ENCODE measurements at places on chromosomes 2 and 18.

DNA sequence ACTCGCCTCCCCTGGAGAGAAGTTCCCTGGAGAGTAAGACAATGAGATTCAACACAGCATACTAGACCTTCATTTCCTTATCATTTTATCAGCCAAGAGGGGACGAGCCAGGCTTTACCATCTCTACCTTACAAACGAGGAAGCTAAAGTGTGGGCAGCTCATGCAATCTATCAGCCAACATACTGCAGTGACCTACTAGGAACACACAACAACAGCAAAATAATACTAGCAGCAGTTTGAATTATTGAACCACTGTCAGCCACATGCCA lies 60.0 kb upstream of the TEX51 start:
- DNase-seq: no peak

DNA sequence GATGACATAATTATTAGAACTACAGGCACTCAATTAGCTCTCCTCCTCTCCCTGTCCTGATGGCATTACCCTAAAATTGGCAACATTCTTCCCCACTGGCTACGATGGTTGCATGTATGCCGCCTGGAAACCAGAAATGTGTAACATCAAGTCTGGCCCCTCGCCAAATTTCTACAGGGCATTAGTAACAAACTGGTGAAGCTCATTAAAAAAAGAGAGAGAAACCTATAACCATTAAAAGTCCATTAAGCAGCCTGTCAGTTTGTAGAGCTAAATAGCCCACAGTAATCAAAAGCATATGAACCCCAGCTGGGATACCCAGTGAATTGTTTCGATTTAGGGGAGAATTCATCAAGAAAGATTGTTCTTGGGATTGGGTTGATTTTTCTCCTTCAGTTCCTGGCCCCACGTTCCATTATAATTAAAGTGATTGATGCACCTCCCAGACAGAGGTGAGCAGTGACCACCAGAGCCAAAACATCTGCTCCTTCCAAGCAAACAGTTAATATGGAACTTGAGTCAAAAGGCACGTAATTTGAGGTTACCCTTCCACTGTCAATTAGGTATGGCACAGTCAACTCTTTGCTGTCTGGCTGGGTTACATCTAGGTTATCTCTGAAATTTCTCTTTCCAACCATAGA lies 208.6 kb downstream of the C1D start:
- no peak for DNase-seq

- DNase-seq: no peak
Observed at GRCh38 chr2:108916796-108917421, 72.1 kb downstream of the EDAR start.

GRCh38 chr2:156147594-156148330 lies 184.8 kb downstream of the NR4A2 start:
- DNase-seq: no peak

- no peak for DNase-seq
Observed at GRCh38 chr18:45528712-45529336, 86.5 kb upstream of the SLC14A2 start.

- no peak for DNase-seq
Observed at GRCh38 chr2:121189011-121189410, 96.0 kb downstream of the TFCP2L1 start.

DNA sequence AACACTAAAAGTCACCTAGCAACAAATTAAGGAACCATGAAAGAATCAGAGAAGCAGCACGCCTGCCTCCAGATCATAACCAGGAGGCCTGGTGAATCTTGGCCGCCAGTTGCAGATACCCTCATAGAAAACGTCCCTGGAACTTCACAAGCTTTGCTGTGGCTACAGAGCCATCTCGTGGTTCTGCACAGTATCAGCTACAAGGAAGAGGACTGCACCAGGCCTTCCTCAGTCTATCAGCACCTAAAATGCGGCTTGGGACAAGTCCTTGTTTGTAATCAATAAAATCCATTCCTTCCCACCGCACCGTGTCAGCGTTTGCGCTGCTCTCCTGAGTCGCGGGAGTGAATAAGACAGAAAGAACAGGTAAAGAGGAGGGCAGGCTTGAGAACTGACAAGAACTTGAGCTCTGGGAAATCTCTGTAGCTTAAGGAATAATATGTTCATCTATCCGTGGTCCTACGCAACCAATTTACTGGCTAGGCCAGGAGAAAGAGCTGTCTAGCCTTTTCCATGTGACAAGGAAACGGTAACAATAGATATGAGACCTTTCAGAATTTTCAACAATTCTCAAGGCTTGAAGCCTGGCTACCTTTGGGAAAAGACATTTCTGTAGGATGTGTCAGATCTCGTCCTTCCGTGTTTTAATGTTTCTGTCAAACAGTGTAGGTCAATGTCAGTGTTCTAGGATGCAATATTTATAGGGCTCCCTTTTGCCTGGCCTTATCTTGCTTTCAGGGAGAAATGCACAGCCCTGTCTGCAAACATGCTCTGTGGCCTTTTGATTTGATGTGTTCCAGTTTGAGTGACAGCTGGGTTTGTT lies 128.5 kb upstream of the RAB12 start:
- DNase-seq: no peak

- DNase-seq: no peak
Observed at GRCh38 chr18:8006979-8007378, 439.9 kb downstream of the PTPRM start.

DNA sequence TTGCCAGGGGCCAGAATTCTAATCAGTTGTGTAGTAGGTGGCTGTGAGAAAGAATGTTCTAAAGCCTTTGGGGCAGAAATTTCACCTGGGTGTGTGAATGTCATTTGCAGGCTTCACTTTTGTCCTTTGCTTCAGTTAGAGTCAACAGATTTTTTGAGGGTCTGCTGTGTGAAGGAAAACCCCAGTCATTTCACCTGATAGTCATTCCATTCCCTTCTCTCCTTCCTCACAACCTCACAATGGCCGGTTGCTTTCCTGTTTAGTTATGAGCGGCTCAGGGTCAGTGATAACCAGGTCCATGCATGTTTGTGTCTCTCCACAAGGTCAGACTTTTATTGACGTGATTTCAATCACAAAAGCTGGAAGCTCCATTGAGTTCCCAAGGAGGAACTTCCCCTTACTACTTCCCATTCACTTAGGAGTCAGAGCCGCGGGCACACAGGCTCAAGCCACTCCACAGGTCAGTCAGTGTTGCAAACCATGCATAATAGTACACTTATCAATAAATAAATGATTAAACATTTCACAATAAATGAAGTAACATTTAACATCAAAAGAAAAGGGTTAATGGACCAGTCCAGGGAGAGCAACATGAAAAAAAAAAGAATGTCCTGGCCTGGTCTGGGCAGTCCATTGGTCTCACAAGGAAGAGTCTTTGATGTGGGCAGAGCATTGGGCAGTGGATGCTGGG lies 74.3 kb downstream of the NPAS2 start:
- DNase-seq: no peak

GRCh38 chr2:173545364-173545763 lies 190.7 kb downstream of the CDCA7 start:
- DNase-seq: no peak

GRCh38 chr2:16192416-16193216 lies 252.3 kb downstream of the MYCN start:
- DNase-seq: no peak

- DNase-seq: no peak
Observed at GRCh38 chr2:241195506-241196130, 7.1 kb downstream of the ANO7 start.

DNA sequence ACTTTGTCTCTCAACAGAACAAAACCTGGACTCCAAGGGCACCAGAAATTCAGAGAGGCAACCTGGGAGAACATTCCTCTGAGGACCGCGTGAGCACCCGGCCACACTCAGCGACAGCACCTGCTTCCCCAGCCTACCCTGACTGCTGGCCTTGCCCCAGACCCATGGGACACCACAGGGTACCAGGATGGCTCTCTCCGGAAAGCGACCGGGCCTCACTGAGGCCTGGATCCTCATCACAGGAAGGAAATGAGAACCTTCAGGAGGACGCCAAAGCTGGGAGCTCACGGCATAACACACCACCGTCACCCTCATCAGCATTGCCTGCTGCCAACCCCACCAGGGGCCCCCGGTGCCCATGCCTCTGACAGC lies 38.9 kb downstream of the HS6ST1 start:
- DNase-seq: no peak

GRCh38 chr18:10040287-10041011 lies 126.6 kb downstream of the VAPA start:
- no peak for DNase-seq

GRCh38 chr2:10890706-10891270 lies 20.9 kb upstream of the KCNF1 start:
- no peak for DNase-seq

- no peak for DNase-seq
Observed at GRCh38 chr2:116717832-116718231, 1096.7 kb upstream of the DDX18 start.

- DNase-seq: no peak
Observed at GRCh38 chr2:236343400-236344161, 79.4 kb upstream of the ASB18 start.

- no peak for DNase-seq
Observed at GRCh38 chr18:22551536-22552151, 133.9 kb upstream of the CTAGE1 start.

DNA sequence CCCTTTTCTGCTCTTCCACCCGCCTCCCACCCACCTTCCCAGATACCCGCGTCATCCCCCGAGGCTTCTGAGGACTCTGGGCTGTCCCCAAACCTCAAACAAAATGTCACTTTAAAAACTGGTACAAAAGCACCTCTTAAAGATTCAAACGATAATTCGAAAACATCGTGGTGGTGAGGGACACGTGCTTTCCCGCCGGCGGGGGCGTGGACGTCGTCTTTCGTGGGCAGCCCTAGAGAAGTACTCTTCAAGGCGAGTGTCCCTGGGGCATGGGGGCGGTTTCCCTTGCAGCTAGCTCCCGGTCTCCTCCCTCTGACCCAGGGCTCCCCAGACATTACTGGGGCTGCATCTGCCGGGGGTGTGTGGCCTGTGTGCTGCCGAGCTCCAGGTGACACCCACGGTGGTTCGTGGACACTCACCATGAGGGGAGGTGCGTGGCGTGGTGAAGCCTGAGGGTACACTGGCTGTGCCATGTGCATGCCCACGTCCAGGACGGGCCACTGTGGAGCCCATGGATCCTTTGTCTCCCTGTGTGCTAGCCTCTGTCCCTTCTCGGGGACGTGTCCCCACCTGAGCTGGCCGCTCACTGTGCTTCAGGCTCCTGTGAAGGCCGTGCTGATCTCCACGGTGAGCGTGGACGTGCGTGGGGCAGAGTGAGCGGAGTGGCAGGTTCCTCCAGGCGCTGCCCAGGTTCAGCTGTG lies 117.8 kb downstream of the NFATC1 start:
- no peak for DNase-seq

DNA sequence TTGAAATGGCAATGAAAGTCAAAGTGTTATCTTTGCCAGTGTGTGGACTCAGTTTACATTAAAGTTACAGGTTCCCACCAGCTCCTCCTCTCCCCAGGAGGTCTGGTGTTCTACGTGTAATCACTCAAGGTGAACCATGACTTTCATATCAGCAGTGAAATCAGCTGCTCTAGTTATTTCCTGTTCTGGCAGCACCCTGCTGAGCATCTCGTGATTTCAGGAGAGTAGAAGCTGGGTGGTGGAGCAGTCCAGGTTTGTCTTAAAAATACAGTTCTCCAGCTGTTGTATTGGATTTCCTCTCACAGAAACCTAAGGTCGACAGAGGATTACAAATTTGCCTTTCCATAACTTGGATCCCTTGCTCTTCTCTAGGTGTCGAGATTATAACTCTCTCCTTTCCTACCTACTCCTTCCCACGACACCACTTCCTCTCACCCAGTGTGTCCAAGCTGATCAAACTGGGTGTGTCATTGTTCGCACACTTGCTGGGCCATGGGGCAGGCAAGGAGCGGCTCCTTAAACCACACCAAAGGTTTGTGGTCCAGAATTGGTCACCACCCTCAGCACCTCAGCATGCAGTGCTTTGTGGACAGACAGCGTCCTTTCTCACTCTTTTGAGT lies 13.0 kb upstream of the ARHGAP25 start:
- DNase-seq: peak; percentile 44

- DNase-seq: no peak
Observed at GRCh38 chr2:205769495-205769850, 87.2 kb downstream of the NRP2 start.

DNA sequence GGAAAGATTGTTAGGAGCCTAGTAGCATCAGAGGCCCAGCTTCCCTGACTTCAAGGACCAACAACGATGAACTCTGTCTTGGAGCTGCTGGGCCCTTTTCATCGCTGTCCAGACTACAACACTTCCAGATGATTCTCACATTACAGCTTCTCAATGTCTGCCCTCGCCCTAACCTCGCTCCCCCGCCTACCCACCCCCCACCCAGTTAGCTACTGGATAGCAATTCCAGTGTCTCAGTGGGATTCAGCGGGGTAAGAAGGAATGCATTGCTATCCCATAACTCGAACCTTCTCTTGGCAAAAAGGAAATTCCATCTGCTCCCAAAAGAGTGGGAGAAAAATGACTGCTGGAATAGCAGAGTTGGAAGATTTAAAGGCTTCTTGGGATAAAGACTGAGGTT lies 65.0 kb downstream of the RPL37A start:
- DNase-seq: no peak

DNA sequence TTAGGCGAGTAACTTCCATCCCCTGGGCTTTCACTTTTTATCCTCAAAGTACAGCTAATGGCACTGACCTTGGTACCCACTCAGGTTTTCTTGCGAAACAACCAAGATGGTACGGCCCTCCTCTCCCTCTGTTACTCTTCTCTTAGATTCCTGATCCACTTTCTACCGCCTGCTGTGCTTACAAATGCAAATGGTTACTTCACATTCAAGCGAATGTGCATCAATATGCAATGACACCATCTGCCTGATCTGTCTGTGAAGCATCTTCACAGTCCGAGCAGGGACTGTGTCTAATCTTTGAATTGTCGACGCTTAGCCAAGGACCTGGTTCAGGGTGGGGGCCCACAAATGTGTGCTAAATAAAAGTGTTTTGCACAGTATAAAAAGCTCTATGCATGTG lies 112.2 kb downstream of the TRIB2 start:
- DNase-seq: no peak

GRCh38 chr2:226839951-226840350 lies 4.1 kb downstream of the RHBDD1 start:
- DNase-seq: no peak

DNA sequence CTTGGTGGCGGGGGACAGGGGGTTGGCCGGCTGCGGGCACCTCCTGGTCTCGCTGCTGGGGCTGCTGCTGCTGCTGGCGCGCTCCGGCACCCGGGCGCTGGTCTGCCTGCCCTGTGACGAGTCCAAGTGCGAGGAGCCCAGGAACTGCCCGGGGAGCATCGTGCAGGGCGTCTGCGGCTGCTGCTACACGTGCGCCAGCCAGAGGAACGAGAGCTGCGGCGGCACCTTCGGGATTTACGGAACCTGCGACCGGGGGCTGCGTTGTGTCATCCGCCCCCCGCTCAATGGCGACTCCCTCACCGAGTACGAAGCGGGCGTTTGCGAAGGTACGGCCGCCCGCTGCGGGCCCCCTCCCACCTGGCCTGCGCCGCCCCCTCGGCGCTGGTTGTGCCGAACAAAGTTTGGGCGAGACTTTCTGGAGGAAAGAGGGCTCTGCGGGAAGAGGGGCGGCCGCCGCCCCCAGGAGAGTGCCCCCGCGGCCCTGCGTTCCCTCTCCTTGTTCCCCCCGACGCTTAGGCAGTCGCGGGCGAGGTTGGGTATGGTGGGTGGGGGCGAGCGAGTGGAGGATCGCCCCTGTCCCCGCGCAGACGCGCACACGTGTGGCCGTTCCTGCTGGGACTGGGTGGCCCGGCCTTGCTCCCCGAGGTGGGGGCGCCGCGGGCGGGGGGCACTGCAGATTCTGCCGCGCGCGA lies 866 bp downstream of the CRIM1 start:
- peak; percentile 21 for DNase-seq

Data from activated T-helper 1 cell treated with anti-CD3 and anti-CD28 coated beads, Interleukin-12 subunit alpha, Interleukin-12 subunit beta, Interleukin-2, Interleukin-4 antibody, amounts not matched to agents 30 ng/mL and 10 ng/mL and 1 ng/mL, durations not matched to agents 14 hours and 24 hours and 36 hours (primary cell).